ENCODE measurements at places on chromosomes 6 and 20.

DNA sequence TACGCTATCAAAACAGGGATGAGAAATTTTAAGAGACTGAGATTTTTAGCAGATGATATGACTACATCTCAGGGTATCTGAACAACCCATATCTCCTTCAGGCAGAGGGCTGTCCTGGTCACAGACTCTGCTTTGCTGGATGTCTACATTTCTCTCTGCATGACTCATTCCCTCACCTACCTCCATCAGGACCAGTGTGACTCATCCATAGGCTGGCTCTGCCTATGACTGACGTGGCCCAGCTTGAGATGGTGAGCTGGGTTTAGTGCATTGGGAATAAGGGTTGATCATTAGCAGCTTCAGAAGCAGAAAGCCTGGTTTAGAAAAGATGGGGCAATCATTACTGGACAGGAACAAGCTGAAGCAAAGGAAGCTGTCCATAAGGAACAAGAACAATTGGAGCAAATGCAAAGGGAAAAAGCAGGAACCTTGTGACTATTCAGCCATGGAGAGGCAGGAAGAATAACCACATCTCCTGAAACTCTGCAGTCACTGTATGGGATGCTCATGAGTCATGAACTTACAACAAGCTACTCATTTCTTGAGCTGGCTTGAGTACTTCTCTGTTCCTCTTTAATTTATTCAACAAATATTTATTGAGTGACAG lies 86.4 kb upstream of the CBLN4 start:
- DNase-seq = no peak

- DNase-seq = no peak
Observed at GRCh38 chr6:304833-305370, 12.6 kb downstream of the DUSP22 start.

- no peak for DNase-seq
Observed at GRCh38 chr6:113884011-113884410, 26.9 kb downstream of the MARCKS start.

- DNase-seq = no peak
Observed at GRCh38 chr6:144728804-144729203, 443.7 kb downstream of the UTRN start.

DNA sequence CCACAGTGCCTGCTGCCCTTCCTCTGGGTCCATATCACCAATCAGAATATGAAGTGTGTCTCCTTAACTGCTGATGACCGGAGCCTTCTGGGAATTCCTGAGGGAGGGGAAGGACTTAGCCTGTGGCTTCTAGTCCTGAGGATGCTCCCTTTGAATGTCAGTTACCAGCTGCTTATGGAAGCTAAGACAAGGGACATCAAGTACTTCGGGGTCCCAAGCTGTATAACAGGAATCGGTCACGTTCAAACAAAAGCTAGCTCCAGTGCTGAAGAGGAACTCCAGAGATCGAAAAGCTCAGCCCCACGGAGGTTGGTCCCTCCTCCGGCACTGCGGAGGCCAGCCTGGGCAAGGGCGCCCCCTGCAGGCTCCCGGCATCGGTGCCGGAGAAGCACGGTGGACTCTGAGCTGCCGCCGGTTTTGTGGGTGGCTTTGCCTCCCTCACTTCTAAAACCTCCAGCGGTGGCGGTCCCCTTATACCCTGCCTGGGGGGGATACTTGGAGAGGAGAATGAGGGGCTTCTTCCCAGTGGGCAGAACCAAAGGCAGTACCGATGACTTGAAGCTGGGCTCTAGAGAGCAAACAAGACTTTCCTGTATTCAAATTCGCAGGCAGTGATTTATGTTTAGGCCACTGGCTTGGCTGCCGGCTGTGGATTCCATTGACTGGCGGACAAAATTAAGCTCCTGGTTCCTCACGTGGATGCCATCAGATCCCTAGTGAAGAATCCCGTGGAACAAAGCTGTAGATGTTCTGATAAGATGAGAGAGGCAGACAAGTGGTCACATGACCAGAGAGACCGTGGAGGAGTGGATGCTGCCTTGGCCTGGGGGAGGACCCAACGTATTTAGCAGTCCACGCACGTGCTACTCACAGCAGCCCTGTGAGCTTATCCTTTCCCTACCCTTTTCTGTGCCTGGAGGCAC lies 16.2 kb upstream of the UBR2 start:
- peak; percentile 94 for DNase-seq

Measured in right cardiac atrium (tissue), 5 donors.